ENCODE measurements at places on chromosomes 6 and 20.
A peak's percentile ranks its signal among the peaks of the same experiment; 100 is the strongest.

DNA sequence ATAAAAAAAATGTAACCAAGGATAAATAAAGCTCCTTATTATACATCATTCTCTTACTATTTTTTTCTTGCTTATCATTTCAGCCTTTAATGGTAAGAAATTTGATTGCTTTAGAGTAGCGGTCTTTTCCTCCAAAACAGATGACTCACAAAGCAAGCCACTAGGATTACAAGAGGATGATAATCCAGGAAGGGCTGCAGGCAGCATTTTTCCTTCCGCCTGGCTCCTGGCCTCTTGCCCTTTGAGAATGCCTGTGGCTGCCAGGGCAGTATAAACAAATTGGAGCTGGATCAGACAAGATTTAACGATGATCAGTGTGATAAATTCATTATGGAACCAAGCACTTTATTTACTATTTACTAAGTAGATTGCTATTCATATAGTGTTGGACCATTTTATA lies 9.7 kb upstream of the FBXL4 start:
- no peak for DNase-seq

GRCh38 chr20:42179768-42180167 lies 561.6 kb upstream of the CHD6 start:
- DNase-seq, result peak; percentile 32

DNA sequence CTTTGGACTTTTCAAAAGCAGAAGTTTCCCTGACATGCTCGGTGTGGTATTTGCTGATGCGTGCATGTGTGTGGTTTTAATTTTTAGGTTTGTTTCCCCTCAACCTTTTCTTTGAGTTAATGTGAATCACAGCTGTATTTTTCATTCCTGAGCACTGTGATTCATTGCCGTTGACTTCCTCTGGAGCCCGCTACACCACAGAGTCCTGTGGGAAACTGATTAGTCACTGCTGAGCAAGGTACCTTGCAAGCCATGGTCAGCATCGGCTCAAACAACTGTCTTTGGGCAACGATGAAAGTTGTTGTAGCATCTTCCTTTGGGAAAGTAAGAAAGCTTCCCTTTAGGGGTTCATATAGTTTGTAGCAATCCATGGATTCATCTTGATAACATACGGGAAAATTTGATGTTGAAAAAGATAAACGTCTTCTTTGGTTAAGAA lies 57.5 kb downstream of the RIN2 start:
- no peak for DNase-seq

DNA sequence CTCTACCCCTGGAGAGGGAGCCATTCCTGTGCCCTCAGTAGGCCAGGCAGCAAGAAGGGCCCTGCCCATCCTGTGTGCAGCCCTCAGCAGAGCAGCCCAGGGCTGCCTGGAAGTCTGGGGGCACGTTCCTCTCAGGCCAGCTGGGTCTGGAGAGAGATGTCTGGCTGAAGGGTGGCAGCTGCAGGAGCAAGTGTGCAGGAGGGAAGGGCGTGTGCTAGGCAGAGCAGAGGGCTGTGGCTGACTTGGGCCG lies 62.7 kb downstream of the NOL4L start:
- DNase-seq, result no peak

GRCh38 chr6:111201764-111202163 lies 114.5 kb downstream of the SLC16A10 start:
- no peak for DNase-seq

DNA sequence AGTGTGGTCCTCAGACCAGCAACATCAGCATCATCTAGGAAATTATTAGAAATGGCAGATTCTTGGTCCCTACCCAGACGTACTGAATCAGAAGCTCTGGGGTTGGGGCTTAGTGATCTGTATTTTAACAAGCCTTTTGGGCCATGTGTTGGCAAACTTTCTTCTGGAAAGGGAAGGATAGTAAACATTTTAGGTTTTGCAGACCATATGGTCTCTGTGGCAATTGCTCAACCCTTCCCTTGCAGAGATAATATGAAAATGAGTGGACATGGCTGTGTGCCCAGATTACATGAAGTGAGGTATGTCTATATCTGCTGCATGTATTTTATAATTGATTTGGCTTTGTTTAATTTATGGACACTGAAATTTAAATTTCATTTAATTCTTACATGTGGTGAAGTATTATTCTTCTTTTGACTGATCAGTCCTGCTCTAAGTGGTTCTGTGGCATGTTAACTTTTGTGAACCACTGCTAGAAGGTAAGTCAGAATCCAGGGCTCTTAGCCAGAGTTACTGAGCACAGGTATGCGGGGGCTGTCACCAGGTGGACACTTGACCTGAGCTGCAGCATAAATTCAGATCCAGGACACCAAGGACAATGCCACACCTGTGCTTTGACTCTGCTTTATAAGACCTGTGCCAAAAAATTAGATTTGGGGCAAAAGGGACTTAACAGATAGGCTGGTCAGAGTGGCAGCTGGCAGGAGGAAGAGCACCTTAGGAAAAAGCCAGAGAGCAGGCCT lies 43.2 kb downstream of the LY86 start:
- DNase-seq, result no peak

DNA sequence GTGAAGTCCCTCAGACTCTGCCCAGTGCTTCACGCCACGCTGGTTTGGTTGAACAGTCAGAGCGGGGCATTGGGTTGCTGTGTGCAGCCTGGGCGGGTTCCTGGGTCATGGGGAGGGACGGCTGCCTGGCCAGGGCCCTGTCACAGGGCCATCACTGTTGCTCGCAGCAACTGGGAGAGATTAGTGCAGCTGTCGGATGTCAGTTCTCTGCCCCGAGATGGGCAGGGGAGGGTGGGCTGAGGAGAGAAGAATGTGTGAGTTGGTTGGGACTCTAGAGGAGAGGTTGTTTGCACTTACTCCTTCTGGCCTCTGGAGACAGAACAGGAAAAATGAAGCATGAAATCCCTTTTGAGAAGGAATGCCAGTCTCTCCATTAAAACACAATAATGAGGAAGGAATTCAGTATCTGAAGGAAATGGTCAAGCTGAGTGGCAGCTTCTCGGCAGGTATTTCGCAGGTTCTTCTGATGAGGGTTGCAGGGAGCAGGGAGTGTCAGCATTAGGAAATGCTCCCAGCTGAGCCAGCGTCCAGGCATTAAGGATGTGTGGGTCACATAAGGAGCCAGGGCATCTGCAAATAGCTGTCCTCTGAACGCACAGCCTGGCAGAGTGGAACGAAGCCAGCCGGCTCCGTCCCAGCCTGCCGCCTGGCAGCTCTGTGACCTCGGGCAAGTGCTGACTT lies 95.9 kb downstream of the SSR1 start:
- no peak for DNase-seq

DNA sequence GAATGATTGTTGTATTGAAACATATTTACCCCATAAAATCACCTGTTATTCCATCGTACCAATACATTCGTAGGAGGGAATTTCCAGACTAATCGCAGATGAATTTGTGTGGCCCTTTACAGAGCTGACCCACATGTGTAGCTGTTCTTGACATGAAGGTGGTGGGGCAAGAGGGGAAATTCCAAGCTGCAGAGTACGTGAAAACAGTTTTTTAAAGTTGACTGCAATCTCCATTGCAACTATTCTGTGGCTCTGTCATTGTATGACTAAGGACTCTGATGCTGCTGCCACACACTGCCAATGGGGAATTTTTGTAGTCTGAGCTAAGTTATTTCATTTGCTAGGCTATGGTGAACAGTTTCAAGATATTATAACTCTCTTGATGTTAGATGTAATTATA lies 46.4 kb upstream of the ADTRP start:
- DNase-seq, result no peak

DNA sequence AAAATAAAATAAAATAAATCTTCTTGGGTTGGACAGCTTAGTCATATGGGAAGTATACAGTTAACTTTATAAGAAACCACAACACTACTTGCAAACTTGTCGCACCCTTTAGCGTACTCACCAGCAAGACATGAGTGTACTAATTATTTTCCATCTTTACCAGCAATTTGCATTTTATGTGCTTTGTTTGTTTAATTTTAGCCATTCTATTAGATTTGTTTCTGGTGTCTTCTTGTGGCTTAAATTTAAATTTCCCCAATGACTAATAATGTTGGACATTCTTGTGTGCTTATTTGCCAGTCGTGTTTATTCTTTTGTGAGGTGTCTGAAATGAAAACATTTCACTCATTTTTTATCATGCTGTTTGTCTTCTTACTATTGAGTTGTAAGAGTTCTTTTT lies 1172.2 kb upstream of the CITED2 start:
- no peak for DNase-seq
